Hematopoietic multipotent progenitor cell treated with erythropoietin and hydrocortisone succinate and interleukin-3 and kit ligand, for 15 days (in vitro differentiated cells): ENCODE measurements at places on chromosomes 7 and 10.

DNA sequence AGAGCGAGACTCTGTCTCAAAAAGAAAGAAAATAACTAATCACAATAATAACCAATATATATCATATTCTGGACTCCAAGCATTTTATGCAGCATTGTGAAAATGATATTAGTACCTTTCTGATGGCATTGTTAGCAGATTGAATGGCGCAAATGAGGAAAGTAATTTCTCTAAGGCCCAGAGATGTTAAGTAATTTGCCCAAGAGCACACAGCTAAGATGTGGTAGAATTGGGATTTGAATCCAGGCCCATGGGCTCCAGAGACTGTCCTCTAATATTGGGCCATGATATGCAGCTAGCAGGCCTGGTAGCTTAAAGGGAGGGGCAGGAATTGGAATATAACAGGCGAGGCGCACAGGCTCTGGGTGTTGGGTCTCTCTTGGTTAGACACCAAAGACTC, 44.1 kb downstream of the ZNF503 start:
- DNase-seq = no peak

DNA sequence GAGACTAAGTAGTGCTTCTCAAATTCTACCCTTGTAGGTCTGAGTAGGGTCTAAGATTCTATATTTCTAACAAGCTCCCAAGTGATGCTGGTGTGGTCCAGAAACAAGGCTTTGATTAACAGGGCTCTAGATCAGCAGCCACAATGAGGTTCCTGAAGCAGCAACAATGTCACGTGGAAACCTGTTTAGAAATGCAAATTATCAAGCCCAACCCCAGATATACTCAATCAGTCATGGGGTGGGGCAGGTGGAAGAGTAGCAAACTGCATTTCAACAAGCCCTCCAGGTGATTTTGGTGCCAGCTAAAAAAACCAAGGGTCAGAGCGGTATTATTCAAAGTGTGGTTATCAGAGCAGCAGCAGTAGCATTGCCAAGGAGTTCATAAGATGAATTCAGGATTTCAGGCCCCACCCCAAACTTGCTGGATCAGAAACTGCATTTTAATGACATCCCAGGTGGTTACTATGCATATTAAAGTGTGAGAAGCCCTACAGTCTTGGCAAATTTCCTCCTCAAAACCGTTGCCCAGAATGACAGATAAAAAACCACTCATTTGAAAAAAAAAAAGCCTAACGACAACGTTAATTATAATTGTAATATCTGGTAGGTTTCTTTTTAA, 199.2 kb downstream of the AHR start:
- DNase-seq = no peak

- DNase-seq = no peak
Observed at GRCh38 chr10:22634606-22635459, 79.5 kb downstream of the PIP4K2A start.

DNA sequence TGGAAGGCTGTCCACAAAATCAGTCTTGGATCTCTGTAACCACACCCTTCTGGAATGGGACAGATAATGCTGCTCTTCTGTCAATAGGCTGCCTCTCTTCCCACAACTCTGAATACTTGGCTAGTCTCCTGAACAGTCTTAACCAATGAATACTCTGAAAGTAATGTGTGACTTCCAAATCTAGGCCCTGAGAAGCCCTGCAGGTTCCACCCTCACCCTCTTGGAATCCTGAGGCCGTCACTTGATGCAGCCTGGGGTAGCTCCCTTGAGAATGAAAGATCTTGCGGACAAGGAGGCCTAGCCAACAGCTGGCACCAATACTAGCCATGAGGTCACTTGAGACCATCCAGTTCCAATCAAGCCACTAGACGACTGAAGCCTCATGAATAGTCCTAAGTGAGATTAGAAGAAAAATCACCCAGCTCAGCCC, 109.2 kb downstream of the ARHGAP12 start:
- no peak for DNase-seq
